ENCODE measurements at places on chromosomes 2 and 18.

DNA sequence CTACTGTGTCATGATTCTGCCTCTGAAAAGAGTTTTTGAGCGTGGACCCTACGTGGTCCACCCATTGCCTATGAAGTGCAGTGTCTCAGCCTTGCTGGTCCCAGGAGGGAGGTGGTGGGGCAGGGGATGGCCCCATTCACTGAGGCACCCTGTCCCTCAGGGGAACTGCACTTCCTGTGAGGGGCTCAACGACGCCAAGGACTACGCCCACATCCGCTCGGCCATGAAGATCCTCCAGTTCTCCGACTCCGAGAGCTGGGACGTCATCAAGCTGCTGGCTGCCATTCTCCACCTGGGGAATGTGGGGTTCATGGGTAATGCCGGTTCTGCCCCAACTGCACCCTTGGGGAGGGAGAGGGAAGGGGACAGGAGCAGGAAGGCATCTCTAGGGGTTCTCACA is 42.5 kb downstream of the MYO7B start:
- DNase-seq: no peak

DNA sequence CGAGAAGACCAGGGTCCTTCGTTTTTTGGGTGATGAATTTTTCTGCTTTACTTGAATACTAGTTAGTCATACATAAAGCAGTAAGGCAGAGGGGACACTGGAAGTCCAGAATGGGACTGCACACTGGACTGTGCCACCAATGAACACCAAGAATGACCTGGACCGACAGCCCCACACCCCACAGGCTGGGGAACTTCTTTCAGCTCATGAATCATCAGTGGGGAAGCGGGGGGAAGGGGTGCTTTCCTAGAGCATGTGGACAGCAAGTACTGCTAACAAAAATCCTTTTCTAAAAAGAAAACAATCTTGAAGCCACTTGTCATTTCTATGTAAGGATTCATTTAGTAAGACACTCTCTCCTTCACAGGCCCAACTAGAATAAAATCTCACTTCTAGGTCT is 86.0 kb downstream of the DTNB start:
- DNase-seq: no peak

GRCh38 chr2:228181098-228182019 is at the start of gene SPHKAP:
TSS of gene SPHKAP (minus strand) at chr2:228181687. CDS start at chr2:228181598, 89 bp downstream.
- no peak for DNase-seq

DNA sequence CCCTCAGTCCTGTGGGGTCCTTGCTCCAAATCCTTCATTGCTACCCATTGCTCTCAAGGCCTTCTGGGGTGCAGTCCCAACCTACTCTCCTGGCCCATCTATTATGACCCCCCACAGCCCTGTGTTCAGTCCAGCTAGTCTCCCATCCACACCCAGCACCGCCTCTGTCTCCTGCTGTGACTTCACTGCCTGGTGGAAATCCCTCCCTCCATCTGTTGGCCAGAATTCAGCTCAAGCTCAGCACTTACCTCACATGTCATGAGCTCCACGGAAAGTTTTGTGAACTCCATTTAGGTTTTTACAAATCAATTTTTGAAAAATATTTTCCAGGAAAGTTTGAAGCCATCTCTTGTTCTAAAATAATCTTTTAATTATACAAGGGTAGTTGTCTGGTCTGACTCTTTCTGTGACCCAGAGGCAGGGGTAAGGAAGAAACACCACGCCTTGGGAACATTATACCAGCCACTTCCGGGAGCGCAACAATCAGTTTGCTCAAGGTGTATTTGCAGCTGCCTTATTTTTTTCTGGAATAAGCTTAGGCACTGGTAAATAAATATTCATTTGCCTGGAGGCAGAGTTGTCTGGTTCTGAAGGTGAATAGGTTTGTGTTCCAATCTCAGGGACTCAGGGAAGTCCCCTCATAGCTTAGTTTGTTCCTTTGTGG is 110.8 kb downstream of the VIT start:
- no peak for DNase-seq

- no peak for DNase-seq
Observed at GRCh38 chr2:15641530-15641982, 49.9 kb downstream of the DDX1 start.

GRCh38 chr2:35503311-35503710 is 852.3 kb upstream of the CRIM1 start:
- DNase-seq: no peak

- no peak for DNase-seq
Observed at GRCh38 chr2:96952016-96952750, 34.2 kb downstream of the FAM178B start.

DNA sequence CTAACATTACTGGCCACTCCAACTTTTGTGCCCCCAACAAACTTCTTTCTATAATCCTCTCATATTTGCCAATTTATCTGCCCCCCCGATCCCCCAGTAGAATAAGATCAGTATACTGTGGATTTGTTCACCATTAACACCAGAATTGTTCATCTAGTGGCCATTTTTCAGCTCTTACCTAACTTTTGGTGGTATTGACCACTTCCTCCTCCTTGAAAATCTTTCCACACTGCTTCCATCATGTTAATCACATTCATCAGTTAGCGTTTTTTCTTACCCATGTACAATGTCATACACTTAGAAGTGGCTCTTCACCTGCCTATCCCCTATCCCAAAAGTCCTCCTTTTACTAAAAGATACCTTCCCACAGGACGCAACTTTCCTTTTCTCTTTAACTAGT is 6.1 kb downstream of the IMPACT start:
- no peak for DNase-seq

- DNase-seq: no peak
Observed at GRCh38 chr2:153479573-153479972, 1.0 kb upstream of the RPRM start.

- no peak for DNase-seq
Observed at GRCh38 chr2:15808204-15808910, 132.0 kb upstream of the MYCN start.

All from AG04449 (cell line).